Activated naive CD4-positive, alpha-beta T cell (primary cell): ENCODE measurements at places on chromosomes 7 and 10.

DNA sequence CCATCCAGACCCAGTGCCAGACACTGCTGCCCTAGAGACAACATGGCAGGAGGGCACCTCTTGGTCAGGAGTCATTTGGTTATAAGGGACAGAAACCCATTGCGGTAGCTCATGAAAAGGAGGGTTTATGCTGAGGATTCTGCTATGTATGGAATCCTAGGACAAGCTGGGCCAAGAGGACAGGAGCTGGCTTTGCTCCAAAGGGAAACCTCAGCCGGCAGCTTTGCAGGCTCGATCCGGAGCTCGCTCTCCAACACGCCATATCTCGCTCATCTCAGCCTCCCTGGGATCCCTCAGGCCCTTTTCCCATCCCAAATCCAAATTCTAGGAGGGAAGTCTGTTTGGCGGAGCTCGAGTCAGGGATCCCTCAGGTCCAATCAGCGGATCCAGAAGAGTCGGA is 345.7 kb downstream of the GLRX3 start:
- DNase-seq, result no peak

- DNase-seq, result no peak
Observed at GRCh38 chr10:44511166-44511565, 126.3 kb upstream of the CXCL12 start.

- no peak for DNase-seq
Observed at GRCh38 chr10:50512743-50513416, 110.9 kb downstream of the SGMS1 start.

- no peak for DNase-seq
Observed at GRCh38 chr10:97949462-97949861, 81.0 kb downstream of the CRTAC1 start.

- no peak for DNase-seq
Observed at GRCh38 chr10:52353960-52354394, 39.9 kb downstream of the DKK1 start.

- DNase-seq, result no peak
Observed at GRCh38 chr10:43888586-43888985, 239.9 kb upstream of the ZNF32 start.

GRCh38 chr10:64846700-64847099 is 1325.5 kb downstream of the REEP3 start:
- no peak for DNase-seq

DNA sequence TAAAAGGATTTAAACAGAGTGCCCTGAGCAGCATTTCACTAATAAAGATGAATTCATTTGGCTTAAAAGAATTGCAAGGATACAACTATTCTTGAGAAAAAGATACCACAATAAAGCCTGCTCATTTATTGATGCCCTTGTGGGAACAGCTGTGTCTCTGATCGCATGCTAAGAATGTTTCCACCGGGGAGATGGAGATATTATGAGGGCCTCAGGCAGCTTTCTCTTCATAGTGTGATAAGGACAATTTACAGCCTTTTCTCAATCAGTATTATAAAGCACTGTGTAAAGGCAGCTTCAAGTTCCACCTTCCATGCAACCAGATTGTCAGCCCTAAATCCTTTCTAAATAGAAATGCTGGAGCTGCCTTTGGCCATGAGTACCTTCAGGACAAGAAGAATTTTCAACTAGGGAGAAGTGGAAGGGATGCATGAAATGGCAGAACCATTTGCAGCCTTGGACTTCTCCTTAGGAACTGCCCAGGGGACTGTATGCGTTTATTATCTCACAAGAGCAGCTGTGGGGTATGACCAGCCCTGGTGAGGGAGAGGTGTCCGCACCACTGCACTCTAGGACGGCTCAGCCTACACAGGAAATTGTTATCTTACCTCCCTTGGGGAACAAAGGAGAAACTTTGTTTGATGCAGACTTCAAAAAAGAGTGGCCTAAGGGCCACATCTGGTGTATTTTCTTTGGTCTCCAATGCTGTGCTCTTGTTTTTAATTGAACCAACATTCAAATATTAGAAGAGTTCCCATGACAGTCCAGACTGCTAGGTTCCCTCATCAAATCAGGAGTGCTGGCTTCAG is 116.9 kb upstream of the PCGF5 start:
- DNase-seq, result no peak

GRCh38 chr10:127576740-127577161 is 27.6 kb downstream of the NPS start:
- no peak for DNase-seq

DNA sequence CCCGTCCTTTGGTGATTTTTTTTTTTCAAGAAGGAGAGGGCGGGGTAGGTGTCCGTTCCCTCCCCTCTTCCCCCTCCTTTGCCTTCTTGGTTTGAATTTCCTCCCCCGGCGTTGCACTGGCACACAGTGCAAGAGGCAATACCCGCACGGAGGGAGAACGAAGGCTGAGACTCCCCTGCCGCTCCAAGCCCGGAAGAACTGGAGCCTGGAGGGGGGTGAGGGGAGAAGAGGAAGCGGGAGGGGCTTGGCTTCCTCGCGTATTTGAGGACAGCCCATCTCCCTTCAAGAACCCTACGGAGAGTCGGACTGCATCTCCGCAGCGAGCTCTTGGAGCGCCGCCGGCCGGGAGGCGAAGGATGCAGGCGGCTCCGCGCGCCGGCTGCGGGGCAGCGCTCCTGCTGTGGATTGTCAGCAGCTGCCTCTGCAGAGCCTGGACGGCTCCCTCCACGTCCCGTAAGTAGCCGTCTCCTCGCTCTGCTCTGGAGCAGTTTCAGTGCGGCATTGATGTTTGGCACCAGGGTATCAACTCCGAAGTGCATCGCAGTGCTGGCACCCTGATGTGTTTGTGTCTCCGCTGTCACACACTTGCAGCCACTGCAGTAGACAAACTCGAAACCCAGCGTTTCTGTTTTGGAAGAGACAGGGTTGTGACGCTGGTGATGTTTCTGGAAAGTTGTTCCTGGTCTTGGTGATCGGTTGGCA is at the start of gene CNTNAP2:
Gene CNTNAP2 (plus strand): TSS at position 281 of the 702 bp plus-strand sequence. CDS start 76 bp downstream, at position 357.
- no peak for DNase-seq

GRCh38 chr7:29647020-29647654 is 83.5 kb downstream of the PRR15 start:
- no peak for DNase-seq

- DNase-seq, result no peak
Observed at GRCh38 chr10:1120306-1120705, 64.1 kb downstream of the WDR37 start.

DNA sequence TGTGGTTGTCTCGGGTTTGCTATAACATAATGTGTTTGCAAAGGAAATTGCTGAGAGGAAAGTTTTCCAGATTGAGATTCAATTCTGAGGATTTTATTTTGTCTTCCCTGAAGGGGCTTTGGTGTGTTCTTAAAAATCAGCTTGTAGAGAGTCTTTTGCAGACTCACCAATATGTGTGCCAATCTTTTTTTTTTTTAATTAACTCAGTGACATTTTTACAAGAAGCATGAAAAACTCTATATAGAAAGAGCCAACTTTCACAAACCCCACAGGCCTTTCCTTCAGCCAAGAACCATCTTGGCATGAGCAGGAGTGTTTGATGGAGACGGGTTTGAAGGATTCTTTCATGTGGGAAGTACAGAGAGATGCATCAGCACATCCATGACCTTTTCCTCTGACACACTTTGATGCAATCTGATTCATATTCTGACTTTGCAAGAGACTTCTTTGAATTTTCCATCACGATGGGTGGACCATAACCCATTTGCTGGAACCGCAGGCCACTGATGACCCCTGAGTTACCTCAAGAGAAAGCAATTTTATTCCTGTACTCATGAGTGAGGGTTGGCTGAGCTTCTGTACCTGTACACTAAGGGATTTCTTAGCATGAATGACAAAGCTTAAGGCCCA is 892.6 kb downstream of the XPNPEP1 start:
- no peak for DNase-seq

- DNase-seq, result no peak
Observed at GRCh38 chr10:4557469-4557868, 268.5 kb upstream of the AKR1E2 start.

DNA sequence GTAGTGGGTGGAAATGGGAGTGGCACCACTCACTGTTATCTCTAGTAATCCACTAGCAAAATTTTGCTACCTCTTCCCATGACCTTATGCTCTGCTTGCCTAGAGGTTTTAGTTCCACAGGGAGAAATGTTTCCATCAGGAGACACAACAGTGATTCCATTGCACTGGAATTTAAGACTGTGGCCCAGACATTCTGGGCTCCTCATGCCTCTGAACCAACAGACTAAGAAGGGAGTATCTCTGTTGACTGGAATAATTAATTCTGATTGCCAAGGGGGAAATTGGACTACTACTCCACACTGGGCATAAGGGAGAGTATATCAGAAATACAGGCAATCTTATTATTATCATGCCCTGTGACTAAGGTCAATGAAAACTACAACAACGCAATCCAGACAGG is 16.2 kb upstream of the BRAF start:
- no peak for DNase-seq

DNA sequence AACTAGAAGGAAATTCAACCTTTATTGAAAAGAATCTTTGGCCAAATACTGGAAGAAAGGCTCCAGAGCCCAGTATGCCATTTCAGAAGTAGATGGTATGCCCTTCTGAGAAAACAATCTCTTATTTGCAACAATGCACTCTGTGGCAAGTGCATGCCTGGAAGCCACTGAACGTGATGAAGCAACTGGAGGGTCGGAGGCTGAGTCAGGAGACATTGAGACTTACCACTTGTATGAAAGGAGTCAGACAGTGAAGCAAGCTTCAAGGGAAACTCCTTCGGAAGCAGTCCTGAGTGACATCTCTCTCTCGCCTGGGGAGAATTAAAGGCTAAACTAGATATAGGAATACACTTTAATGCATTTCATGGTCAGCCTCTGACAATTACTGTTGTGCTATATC is 353.7 kb downstream of the NRG3 start:
- DNase-seq, result no peak

DNA sequence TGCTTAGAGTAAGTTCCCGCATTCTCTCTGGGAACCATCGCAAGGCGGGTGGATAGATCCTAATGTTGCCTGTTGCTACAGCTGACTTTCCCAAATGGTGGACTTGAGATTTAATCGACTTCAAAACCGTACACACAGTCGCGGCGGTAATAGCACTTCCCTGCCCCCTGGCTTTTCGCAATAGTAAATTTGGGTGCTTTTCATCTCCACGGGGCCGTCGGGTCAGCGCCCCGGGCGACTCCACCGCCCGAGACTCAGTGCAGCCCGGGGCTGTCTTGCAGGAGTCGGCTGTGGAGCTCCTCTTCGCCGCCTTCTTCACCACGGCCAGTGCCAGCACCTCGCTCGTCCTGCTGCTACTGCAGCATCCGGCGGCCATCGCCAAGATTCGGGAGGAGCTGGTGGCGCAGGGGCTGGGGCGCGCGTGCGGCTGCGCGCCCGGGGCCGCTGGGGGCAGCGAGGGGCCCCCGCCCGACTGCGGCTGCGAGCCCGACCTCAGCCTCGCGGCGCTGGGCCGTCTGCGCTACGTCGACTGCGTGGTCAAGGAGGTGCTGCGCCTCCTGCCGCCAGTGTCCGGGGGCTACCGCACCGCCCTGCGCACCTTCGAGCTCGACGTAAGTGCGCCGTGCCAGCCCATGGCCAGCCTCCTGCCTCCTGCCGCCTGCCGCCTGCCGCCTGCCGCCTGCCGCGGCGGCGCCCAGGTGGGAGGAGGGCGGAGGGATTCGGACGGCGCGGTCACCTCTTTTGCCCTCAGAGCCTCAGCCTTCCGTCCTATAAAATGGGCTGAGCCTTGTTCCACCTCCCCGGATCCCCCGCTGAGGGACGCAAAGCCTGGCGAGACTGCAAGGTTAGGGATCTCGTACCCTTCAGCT is 5.3 kb downstream of the CYP26C1 start:
- no peak for DNase-seq

DNA sequence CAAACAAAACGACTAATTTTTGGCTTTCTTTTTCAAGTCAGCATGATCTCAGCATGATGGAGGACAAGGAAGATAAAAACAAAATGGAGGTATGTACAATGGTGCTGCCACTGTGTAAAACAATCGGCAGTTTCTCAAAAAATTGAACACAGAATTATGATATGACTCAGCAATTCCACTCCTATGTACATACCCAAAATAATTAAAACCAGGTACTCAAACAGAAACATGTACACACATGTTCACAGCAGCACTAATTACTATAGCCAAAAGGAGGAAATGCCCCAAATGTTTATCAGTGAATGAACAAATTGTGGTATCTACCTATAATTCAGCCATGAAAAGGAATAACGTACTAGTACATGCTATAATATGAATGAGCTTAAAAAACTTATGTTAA is 29.9 kb downstream of the SNX13 start:
- no peak for DNase-seq

- no peak for DNase-seq
Observed at GRCh38 chr7:66948480-66949109, 27.6 kb downstream of the TMEM248 start.

GRCh38 chr10:122875843-122876466 is 3.4 kb downstream of the FAM24B start:
- DNase-seq, result no peak

GRCh38 chr10:12847361-12847975 is 154.0 kb downstream of the CCDC3 start:
- DNase-seq, result no peak

GRCh38 chr7:43137811-43138210 is 25.4 kb downstream of the HECW1 start:
- no peak for DNase-seq

DNA sequence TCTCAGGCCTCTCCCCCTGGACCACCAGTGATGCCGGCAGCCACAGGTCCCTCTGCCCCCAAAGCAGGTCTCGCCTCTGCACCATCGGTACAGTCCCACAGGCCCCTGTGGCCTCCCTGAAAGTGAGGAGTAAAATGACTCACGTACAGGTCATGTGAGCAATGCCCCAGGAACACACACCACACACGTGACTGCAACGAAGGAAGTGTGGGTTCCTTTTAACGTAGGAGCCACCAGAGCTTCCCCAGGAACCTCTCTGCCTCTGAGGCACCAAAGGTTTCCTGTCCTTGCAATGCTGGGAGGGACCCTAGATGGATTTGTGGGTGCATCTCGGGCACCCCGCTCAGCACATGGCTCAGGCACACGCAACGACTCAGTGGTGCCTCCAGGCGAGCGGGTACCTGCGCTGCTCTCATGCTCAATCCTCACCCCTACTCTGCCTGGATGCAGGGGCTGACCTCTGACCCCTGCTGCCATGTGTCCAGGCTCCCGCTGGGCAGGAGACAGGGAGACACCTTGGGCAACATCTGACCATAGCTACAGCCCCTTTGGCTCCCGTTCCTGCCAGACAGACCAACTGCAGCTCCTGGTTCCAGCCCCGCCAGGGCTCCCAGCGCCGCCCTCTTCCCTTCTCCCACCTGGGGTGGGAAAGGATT is 120.7 kb downstream of the PRKAG2 start:
- DNase-seq, result no peak

- DNase-seq, result no peak
Observed at GRCh38 chr7:151124481-151124880, 38.2 kb downstream of the AGAP3 start.

- DNase-seq, result no peak
Observed at GRCh38 chr7:138248609-138249008, 172.3 kb downstream of the AKR1D1 start.

DNA sequence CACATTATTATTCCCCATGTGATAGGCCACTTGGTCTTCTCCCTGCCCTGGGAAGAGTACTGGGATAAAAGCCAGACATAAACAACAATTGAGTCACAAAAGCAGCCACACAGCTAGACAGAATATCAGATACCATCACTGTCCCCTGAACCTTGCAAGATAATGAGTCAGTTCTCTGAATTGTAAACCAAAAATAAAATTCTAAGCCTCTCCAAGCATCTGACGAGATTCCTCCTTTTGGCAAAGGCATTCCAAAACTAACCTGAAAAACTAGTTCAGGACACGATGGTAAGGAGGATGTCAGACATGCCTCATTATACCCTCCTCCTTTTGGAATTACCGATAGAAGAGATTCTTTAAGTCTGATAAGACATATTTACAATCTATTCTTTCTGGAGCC is 450.7 kb downstream of the HTR7 start:
- no peak for DNase-seq
